ENCODE measurements at places on chromosomes 7 and 10. TPM values are rescaled to one million over a fixed set of nuclear protein-coding genes. Genes with fewer than 3 reads are reported as not detected.

FAM107B gene
- 35.6 TPM for total RNA-seq

ANTXRL gene
- not detected for total RNA-seq

ARL5B gene
- 26.8 TPM for total RNA-seq

ECHDC3 gene
- 15.3 TPM for total RNA-seq

ADGRA1 gene
- not detected for total RNA-seq

NRG3 gene
- not detected for total RNA-seq

GTF2I gene
- total RNA-seq, result 113 TPM

VWC2 gene
- not detected for total RNA-seq

VPS37D gene
- 1.8 TPM for total RNA-seq

LEP gene
- not detected for total RNA-seq

SPDYE5 gene
- total RNA-seq, result not detected

SUV39H2 gene
- total RNA-seq, result 46.0 TPM

HOXA5 gene
- 0.79 TPM for total RNA-seq

SH3PXD2A gene
- total RNA-seq, result 10.3 TPM

CTTNBP2 gene
- total RNA-seq, result not detected

HGF gene
- not detected for total RNA-seq

CCL26 gene
- 15.1 TPM for total RNA-seq

HOXA6 gene
- not detected for total RNA-seq

AKR1E2 gene
- total RNA-seq, result 24.5 TPM

ARL4A gene
- 29.6 TPM for total RNA-seq

CYP2W1 gene
- not detected for total RNA-seq

ACTL6B gene
- total RNA-seq, result not detected

PIP gene
- not detected for total RNA-seq

BAMBI gene
- total RNA-seq, result 76.9 TPM

EPHB6 gene
- total RNA-seq, result 0.82 TPM

HYAL4 gene
- total RNA-seq, result not detected

OSBPL3 gene
- 13.6 TPM for total RNA-seq

PTPRZ1 gene
- total RNA-seq, result 0.22 TPM

METTL2B gene
- 24.9 TPM for total RNA-seq

PTPN20 gene
- total RNA-seq, result not detected

MRPS17 gene
- total RNA-seq, result 22.9 TPM

VKORC1L1 gene
- 11.0 TPM for total RNA-seq

TSPAN15 gene
- total RNA-seq, result 6.3 TPM

IRF5 gene
- total RNA-seq, result not detected

EEPD1 gene
- total RNA-seq, result 27.6 TPM

FAM237B gene
- not detected for total RNA-seq

CCDC146 gene
- total RNA-seq, result not detected

SRRM3 gene
- total RNA-seq, result 0.24 TPM

PIK3CG gene
- total RNA-seq, result 1.2 TPM

SFTPA2 gene
- total RNA-seq, result not detected

TRIP6 gene
- total RNA-seq, result 88.0 TPM

SPDYE16 gene
- total RNA-seq, result not detected

UNC5B gene
- total RNA-seq, result 0.94 TPM

ACTR3C gene
- not detected for total RNA-seq

ZCCHC24 gene
- 10.4 TPM for total RNA-seq

BMPER gene
- 1.3 TPM for total RNA-seq

SORBS1 gene
- total RNA-seq, result 1.1 TPM

ZNF488 gene
- 1.2 TPM for total RNA-seq

CRHR2 gene
- not detected for total RNA-seq

AFAP1L2 gene
- 2.1 TPM for total RNA-seq

All from SJSA1 (cell line).